Stimulated activated CD8-positive, alpha-beta memory T cell treated with anti-CD3 and anti-CD28 coated beads, Interleukin-2, amount 100 ng/mL, for 48 hours (primary cell): ENCODE measurements at places on chromosomes 12 and 14.

- no peak for DNase-seq
Observed at GRCh38 chr14:40630471-40630870, 976.2 kb upstream of the LRFN5 start.

GRCh38 chr12:57848208-57848607 is 1.7 kb upstream of the CTDSP2 start:
- DNase-seq, result no peak

DNA sequence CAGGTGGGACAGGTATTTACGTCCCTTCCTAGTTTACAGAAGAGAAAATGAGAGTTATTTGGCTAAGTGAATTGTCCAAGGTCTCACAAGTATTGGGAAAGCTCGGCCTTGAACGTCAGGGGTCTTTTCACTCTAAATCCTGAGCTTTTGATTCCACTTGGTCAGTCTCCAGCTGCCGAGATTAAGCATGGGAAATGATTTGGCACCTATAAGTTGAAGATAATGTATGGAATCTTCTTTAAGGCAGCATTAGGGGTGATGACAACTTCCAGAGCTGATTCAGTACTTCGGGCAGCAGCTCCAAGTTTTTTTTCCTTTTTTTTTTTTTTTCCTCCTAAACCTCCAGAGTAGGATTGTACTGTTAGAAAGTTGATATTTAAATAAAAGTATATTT is 722 bp downstream of the FAM234B start:
- DNase-seq, result no peak

- no peak for DNase-seq
Observed at GRCh38 chr12:79737875-79738718, 47.3 kb upstream of the PAWR start.

- no peak for DNase-seq
Observed at GRCh38 chr14:72519543-72519942, 374.4 kb downstream of the DPF3 start.

DNA sequence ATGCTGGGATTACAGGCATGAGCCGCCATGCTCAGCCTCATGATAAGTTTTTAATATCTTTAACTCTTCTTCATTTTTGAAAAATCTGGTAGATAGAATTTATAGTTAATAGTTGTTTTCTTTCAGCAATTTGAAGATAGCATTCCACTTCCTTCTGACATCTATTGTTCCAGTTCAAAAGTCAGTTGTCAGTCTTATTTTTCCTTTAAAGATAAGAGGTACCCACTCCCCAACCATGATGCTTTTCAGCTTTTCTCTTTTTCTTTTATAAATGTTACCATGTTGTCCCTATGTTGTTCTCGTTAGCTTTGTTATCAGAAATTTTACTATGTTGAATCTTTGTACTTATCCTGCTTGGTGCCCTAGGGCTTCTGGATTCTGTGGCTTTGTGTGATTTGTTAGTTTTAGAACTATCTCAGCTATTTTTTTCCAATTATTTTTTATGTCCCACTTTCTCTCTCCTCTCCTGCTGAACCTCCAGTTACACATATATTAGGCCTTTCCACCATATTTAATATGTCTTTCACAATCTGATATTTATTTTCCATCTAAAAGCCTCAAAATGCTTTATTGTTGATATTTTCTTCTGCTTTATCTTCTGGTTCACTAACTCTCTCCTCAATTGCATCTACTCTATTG is 181.6 kb upstream of the FOXN3 start:
- DNase-seq, result no peak

GRCh38 chr14:67453575-67454300 is 34.8 kb downstream of the TMEM229B start:
- no peak for DNase-seq

- no peak for DNase-seq
Observed at GRCh38 chr12:131134523-131135310, 181.0 kb downstream of the ADGRD1 start.

DNA sequence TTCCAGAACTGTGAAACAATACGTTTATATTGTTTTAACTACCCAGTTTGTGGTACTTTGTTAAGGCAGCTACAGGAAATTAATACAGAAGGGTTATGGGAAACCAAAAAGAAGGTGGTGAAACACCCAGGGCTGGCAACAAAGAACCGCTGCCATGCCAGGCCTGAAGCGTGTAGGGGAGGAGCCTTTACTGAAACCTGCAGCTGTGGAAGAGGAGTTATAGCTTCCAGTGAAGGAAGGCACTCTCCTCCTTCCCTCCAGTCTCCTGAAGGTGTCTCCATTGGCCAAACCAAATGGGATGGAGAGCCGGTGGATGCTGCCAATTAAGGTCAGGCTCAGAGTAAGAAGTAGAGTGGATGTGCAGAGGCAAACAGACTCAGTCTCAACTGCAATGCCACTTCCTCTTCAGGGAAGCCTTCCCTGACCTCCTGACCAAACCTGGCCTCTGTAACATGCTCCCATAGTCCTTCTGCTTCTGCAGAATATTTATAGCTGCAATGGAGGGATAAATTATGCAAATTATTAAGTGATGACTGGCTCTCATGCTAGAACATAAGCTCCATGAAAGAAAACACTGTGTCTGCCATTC is 168.3 kb downstream of the DAD1 start:
- no peak for DNase-seq

DNA sequence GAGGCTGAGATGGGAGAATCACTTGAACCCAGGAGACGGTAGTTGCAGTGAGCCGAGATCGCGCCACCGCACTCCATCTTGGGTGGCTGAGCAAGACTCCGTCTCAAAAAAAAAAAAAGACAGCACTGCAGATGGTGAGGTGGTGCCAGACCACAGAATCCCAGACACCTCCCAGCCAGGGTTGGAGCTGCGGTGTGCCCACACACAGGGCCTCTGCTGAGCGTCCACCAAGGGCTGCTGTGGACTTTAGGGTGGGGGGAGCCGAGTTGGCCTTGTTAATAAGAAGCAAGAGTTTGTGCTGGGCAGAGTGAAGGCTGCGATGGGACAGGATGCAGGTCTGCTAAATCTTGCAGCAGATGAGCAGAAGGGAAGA is 14.2 kb downstream of the KMT5A start:
- DNase-seq, result no peak
